ENCODE measurements at places on chromosomes 7 and 10.

DNA sequence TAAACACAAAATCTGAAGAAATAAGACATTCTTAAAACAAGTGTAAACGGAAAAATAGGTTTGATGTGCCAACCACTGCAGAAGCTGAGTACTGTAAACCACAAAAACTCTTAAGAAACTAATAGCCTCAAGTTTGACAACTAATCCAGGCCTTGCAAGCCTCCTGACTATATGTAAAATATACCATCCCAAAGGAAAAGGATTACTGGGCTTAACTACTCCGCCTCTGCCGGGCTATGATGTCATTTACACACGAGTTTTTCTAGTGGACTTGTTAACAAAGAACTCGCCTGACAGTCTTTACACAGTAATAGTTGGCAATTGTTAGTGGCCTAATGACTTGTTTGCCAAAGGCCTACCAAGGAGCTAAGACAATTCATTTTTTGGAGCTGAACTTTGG, 2.1 kb downstream of the KIF5B start:
- DNase-seq: no peak

DNA sequence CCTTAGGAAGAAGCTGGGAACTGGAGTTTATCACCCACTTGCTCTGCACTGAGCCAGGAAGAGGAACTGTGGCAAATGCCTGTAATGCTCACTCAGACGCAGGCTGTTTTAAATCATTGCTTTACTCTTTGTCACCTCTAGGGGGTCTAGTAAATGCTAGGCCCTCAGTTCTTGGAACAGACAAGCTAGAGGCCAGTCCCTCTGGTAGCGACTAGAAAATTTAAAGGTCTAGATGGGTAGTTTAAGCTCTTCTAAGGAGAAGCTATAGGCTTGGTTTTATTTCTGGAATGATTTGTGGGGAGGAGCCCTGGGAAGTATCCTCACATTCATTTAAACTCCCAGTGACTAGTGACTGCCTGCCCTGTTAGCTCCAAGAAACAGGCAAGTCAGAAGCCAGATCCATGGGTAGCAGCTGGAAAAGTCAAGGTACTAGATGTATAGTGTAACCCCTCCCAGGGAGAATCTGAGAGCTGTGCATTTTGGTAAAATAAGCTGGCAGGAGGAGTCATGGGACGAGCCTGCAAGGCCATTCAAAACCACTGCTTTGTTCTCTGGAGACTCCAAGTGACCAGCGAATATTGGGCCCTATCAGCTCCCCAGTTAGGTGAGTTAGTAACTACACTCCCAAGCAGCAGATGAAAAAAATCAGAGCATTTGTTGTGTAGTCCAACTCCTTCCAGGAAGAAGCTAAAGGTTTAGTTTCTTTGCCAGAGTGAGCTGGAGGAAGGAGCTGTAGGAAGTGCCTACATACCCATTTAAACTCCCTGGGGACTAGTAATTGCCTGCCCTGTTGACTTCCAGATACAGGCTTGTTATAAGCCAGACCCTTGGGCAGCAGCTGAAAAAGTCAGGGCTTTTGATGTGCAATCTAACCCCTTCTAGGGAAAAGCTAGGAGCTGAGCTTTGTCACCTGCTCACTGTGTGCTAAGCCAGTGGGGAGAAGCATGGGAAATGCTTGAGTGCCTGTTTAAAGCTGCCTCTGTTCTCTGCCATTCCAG, 68.9 kb downstream of the DYNC1I1 start:
- DNase-seq: no peak

DNA sequence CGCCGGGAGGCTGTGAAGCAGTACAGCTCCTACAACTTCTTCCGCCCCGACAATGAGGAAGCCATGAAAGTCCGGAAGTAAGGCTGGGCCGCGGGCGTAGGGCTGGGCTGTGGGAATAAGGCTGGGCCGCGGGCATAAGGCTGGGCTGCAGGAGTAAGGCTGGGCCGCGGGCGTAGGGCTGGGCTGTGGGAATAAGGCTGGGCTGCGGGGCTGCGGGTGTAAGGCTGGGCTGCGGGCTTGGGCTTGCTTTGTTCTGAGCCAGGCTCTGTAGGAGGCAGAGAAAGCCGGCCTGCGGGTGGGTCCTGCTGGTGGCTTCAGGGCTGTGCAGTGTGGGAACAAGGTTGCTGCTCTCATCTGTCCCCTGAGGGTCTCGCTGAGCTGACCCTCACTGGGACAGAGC, 12.5 kb downstream of the PFKFB3 start:
- DNase-seq: no peak

DNA sequence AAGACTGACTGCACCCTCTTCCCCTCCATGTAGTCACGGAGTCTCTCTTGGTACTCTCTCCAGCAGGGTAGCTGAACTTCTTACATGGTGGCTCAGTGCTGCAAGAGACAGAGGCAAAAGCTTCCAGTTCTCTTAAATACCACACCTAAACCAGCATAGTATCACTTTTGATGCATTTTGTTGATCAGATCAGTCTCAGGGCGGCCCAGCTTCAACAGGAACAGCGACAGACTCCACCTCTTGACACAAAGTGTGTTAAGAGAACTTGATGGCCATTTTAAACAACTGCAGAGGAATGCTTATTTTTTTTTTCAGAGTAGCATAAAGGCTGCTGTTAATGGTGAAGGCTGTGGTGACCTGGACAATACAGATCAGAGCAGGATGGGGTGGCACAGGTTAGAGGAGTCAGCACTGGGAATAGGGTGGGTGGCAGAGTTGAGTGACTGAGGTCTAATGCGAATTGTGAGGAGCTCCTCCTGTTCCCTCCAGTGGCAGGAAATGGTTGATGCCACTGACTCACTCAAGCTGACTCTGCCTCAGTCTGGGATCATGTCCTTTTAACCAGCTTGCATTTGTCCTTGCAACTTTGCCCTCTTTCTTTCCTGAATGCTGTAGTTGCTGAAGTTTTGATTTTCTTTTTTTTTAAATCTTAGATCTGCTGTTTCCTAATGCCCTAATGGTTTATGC, 17.3 kb downstream of the MGAM start:
- DNase-seq: no peak

GRCh38 chr10:58435297-58435985, 50.2 kb downstream of the TFAM start:
- DNase-seq: no peak

GRCh38 chr7:37092548-37092947, 356.1 kb downstream of the ELMO1 start:
- DNase-seq: no peak

DNA sequence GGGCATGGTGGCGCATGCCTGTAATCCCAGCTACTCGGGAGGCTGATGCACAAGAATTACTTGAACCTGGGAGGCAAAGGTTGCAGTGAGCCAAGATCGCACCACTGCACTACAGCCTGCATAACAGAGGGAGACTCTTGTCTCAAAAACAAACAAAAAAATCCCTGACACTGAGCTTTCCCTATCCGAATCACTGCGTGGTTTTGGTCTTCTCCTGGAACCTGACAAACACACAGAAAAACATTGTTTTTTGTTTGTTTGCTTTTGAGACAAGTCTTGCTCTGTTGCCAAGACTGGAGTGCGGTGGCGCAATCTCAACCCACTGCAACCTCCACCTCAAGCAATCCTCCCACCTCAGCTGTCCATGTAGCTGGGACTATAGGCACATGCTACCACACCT, 50.4 kb upstream of the PTPRN2 start:
- DNase-seq: no peak

DNA sequence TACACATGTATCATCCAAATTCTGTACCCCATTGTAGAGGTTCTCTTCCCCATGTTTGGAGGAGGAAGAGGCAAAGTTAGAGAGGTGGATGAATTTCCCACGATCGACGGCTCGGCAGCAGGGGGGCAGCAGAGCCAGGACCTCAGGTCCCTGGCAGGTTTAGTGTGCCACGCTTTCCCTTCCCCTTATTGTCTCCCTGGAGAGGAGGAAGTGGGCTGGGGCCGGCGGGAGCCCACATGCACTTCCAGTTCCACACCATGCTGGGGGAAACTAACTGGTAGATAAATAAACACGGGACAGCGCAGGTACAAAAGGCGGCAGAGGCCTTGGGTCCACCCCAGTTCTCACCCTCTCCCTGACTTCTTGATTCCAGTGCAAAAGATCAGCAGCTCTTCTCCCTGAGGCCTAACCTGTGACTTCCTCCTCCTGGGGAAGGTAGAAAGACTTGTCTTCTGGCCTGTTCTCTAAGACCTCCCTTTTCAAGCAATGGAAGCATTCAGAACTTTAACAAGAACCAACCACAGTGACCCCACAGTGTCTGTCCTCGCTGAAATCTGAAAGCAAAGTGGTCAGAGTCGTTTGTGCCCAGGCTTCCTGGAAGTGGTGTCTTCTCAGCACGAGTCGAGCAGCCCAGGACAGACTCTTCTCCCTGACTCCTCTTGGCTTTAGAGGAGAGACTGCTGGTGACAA, 30.5 kb upstream of the SRGN start:
- DNase-seq: no peak

- DNase-seq: no peak
These were observed 396.7 kb downstream of the AUTS2 start for GRCh38 chr7:69994886-69995542.

GRCh38 chr10:123459371-123460091, 206.6 kb upstream of the GPR26 start:
- no peak for DNase-seq

GRCh38 chr7:50681432-50682045, 101.2 kb downstream of the GRB10 start:
- DNase-seq: no peak

- DNase-seq: no peak
These were observed 97.1 kb downstream of the GPR85 start for GRCh38 chr7:112989531-112989930.

GRCh38 chr10:23198940-23199767, 7.0 kb downstream of the PTF1A start:
- DNase-seq: no peak

DNA sequence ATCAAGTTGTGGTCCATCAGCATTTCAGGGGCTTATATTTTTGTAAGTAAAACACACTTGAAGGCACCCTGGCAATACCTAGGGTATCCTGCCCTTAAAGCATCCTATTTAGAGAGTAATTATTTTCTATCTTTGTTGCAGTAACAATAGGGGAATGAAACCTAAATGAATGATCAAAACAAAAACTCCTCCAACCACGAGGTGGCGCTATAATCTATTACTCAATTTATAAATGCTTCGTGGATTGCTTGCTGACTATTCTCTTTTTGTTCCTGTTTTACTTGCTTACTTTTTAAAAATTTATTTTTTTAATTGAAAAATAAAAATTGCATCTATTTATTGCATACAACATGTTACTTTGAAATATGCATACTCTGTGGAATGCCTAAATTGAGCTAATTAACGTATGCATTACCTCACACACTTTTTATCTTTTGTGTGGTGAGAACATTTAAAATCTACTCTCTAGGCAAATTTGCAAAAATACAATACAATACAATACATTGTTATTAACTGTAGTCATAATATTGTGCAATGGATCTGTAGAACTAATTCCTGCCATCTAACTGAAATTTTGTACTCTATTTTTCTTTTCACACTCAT, 147.7 kb upstream of the BMPER start:
- no peak for DNase-seq

- no peak for DNase-seq
These were observed 120.1 kb downstream of the LRRN3 start for GRCh38 chr7:111210996-111211395.

- no peak for DNase-seq
These were observed 4.6 kb upstream of the FAM170B start for GRCh38 chr10:49138361-49138891.

- no peak for DNase-seq
These were observed 35.0 kb downstream of the ENTPD1 start for GRCh38 chr10:95790982-95791381.

DNA sequence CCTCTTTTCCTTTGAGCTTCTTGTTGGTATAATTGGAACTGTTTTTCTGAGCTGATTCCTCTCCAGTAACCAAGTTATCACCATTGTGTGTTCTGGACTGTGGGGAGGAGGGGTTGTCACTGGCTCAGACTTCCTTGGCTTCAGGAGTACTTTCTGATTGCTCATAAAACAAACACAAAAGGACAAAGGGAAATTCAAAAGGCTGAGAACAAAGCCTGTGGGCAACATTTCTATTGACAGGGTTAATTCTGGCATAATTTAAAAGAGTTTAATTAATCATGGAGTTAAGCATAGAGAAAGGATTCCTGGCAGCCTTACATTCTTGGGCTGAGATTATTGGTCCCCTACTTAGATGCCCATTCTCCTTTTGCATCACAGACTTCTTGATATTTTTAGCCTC, 222.9 kb upstream of the KMT2E start:
- DNase-seq: no peak

- DNase-seq: no peak
These were observed 66.6 kb downstream of the HTR5A start for GRCh38 chr7:155136619-155137243.

- no peak for DNase-seq
These were observed 44.2 kb downstream of the FEZF1 start for GRCh38 chr7:122260336-122260735.

GRCh38 chr7:68839014-68839413, 759.3 kb upstream of the AUTS2 start:
- DNase-seq: no peak

- no peak for DNase-seq
These were observed 161.2 kb downstream of the TCF7L2 start for GRCh38 chr10:113111260-113111659.

DNA sequence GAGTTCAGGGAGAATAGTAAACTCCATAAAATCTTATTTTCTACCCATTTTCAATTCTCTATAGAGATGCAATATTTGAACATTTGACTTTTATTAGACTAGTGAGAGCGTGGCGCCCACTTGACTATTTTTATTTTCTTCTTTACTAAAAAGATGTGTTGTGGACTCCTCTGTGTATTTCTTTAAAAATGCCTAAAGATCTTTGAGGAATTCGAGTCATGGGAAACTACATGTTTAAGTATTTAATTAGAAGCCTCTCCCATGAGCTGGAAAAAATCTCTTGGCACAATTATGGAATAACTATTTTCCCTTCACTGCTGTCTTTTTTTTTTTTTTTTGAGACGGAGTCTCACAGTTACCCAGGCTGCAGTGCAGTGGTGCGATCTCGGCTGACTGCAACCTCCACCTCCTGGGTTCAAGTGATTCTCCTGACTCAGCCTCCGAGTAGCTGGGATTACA, 124.2 kb downstream of the ARHGAP12 start:
- DNase-seq: no peak

DNA sequence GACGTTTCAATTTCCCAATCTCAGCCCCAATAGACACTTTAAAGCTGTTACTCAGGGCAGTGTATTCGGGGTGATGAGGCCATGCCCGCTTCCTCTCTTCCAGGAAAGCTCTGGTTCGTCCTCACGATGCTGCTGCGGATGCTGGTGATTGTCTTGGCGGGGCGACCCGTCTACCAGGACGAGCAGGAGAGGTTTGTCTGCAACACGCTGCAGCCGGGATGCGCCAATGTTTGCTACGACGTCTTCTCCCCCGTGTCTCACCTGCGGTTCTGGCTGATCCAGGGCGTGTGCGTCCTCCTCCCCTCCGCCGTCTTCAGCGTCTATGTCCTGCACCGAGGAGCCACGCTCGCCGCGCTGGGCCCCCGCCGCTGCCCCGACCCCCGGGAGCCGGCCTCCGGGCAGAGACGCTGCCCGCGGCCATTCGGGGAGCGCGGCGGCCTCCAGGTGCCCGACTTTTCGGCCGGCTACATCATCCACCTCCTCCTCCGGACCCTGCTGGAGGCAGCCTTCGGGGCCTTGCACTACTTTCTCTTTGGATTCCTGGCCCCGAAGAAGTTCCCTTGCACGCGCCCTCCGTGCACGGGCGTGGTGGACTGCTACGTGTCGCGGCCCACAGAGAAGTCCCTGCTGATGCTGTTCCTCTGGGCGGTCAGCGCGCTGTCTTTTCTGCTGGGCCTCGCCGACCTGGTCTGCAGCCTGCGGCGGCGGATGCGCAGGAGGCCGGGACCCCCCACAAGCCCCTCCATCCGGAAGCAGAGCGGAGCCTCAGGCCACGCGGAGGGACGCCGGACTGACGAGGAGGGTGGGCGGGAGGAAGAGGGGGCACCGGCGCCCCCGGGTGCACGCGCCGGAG, 2.6 kb downstream of the GJD4 start:
- no peak for DNase-seq

Measured in activated naive CD4-positive, alpha-beta T cell (primary cell).